ENCODE measurements at places on chromosomes 5 and 9.

DNA sequence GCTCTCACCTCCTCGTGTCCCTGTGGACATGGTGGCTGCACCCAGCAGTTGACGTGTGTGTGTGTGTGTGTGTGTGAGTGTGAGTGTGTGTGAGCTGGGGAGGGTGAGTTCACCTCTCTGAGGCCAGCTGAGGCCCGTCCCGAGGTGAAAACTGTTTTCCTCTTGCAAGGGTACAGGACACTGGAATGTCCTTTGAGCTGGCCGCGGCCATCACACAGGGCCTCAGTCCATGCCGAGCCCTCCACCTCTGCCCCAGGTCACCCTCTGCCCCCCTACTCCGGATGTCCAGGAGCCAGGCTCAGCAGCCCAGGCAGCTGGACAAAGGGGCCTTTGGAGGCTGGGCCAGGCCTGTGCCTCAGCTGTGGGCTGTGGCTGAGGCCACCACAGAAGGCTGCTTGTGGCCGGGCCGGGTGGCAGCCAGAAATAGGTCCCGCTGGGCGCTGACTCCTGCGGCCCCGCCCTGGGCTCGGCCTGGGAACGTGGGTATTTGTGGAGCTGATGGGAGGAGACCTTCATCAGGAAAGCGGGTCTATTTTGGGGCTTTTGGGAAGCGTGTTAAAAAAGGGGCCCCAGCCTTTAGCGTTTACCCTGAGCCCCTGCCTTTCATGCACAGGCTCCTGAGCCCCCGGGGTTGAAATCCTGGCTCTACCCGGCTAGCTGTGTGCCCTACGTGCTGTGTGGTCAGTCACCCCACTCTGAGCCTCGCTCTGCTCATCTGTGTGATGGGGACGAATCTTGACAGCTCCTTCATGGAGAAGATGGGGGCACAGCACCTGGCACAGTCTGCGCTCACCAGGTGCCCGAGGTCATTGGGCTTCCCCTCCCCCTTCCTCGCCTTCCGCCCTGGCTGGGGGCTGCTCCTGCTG is 75.1 kb upstream of the IER5L start:
- DNase-seq: no peak

- no peak for DNase-seq
Measured at GRCh38 chr5:8458038-8458383, 589.1 kb downstream of the MTRR start.

DNA sequence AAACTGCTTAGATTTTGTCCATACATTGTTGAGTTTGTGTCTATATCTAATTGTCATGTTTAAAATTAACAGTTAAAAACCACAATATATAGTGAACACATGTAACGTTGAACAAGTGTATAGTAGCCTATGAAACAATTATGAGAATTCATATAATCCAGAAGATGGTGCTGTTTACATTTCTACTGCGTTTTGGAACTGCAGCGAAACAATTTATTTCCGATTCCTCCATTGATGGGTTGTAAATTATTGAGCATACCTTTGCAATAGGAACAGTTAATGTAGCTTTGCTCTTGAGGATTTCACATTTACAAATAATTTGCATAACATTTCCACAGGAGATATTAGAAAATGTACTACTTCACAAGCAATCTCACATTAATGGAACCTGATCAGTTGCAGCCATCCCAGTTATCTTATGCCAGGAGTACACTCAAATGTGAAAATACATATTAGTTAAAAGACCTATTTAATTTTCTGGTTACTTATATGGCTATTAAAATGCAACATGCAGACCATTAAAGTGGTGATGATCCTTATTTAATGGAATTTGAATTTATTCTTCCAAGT is 411.8 kb downstream of the CDH10 start:
- DNase-seq: no peak

DNA sequence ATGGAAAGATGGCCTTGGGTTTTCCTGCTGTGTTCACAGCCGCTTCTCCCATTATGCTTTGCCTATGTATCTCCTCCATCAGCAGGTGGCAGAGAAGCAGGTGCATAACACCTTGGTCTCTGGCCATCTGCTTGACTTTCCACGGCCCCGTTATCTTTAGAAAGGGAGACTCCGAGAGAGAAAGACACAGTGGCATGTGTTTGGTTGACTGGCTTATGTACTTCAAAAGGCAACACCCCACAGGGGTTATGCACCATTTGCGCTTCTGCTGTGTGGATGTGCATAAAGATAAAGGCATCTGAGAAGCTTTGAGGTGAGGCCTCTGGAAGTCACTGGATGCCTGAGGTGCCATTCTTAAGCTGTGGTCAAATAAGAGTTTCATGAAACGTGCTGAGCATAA is 138.4 kb downstream of the EGFLAM start:
- DNase-seq: no peak

GRCh38 chr9:14362175-14362574 is 48.2 kb upstream of the NFIB start:
- no peak for DNase-seq

DNA sequence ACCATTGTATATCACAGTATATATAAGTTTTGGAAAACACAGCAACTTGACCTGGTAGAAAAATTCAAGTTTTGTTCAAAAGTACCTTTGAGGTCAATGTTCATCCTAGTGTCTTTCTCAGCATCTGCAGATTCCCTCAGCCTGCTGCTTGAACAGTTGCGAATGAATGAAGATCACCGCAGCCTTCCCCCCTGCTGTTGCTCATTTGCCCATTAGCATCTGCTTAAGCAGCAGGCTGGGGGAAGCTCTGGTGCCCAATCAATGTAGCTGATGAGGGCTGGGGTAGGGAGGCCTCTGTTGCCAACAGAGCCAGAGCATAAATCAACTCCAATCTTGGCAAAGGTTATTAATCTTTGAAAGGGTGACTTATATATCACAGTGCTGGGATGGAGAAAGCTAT is 586.5 kb upstream of the PTPRD start:
- no peak for DNase-seq

Data from NAMALWA (cell line).